ENCODE measurements at places on chromosomes 16 and 17. TPM values are rescaled to one million over a fixed set of nuclear protein-coding genes. Genes with fewer than 3 reads are reported as not detected.

- DNase-seq = peak; percentile 81
These were observed 527 bp downstream of the SIAH1 start for GRCh38 chr16:48384520-48385252.

DNA sequence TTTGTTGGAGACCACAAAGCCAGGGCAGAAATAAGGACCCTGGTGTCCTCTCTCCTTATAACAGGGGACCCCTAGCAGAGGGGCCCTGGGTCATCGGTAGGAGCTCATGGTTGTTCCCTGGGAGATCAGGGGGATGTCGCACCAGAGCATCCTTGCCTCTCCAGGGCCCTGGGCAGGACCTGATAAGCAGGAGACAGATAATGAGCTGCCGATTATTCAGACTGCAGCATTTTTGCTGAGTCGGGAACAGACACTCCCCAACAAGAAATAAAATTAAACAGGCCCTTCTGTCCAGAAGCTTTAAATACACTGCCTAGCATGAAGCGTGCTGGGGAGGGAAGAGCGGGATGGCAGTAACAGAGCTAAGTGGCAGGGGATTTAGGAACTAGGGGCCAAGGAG lies 15.4 kb upstream of the GFAP start:
- DNase-seq = no peak

GRCh38 chr17:78683408-78683961 lies 98.6 kb downstream of the CYTH1 start:
- DNase-seq = no peak

DNA sequence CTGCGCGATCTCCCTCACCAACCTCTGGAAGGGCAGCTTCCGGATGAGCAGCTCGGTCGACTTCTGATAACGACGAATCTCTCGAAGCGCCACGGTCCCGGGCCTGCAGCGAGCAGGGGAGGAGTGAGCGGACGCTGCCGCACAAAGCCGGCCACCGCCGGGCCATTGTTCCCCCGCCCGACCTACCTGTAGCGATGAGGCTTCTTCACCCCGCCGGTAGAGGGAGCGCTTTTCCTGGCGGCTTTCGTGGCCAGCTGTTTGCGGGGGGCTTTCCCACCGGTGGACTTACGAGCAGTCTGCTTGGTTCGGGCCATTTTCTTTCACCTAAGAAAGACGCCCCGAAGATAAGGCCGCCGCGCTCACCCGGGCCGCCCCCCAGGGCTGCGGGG lies 5.8 kb upstream of the UNK start:
- peak; percentile 68 for DNase-seq

DNA sequence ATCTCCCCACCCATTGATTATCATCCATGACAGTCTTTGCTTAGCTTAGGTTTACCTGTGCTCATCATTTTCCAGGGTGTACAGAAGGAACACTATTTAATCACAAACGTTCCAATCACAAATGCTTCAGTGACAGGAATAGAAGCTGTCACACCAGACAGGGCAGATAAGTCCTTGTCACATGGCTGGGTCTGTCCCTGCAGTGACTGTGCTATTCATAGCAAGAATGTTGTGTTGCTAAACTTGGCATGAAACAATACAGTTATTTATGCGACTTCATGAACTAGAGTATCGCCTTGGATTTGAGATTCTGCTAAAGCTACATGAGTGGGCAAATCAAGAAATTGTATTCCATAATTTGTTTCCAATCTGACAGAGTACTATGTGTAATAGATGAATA lies 108.4 kb downstream of the CDH13 start:
- no peak for DNase-seq

- DNase-seq = no peak
These were observed 17.0 kb downstream of the MYL4 start for GRCh38 chr17:47225911-47226688.

- no peak for DNase-seq
These were observed 4.3 kb upstream of the RANGRF start for GRCh38 chr17:8284126-8284525.

GRCh38 chr16:66154801-66155200 lies 211.7 kb upstream of the CDH5 start:
- DNase-seq = peak; percentile 28

GRCh38 chr16:83420206-83420760 lies 387.5 kb upstream of the HSBP1 start:
- DNase-seq = peak; percentile 71

DNA sequence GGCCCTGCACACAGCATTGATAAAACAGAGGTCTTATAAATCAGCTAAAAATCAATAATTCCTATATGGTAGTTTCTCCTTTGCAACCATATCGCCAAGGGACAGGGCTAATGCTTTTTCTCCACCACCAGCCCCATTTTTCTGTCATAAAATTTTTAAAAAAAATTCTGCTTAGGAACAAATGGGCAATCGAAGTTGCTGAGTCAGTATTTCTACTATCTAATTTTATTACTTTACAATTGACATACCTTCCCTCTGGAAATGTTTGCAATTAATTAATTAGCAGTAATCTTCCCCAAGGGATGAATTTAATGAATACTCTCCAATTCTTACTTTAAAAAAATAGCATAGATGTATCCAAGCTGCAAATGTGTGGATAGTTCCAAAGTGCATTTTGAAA lies 1.7 kb upstream of the IRX6 start:
- no peak for DNase-seq

DNA sequence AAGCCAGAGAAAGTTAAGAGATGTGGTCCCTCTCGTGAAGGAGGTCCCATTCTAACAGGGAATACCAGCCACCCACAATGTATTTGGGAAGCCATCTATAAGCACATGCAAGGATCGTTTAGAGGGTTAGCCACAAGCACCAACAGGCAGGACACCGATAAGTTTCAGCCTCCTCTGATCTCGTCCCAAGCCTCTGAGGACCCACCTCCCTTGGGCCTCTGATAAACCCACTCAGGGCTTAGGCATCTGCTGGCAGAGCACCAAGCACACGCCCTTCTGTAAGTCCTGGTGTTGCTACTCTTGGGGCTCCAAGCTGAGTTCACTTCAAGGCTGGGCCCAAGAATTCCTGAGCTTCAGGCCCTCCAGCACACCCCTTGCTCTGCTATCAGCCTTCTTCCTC lies 5.4 kb upstream of the PNPO start:
- no peak for DNase-seq

DNA sequence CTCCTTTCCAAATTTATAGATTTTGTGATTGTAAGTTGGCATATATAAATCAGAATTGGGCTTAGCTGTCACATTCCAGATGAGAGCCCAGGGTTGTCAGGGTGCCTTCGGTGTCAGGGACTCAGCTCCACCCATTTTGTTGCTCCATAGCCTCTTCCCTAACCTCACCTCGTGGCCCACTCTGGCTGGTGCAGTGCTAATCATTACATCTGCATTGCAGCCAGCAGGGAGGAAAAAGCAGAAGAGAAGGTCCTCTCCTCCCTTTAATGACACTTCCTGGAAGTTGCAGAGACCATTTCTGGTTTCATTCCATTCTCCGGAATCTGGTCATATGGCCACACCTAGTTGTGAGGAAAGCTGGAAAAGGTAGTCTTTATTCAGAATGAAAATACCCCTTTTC lies 113.3 kb downstream of the CCT6B start:
- no peak for DNase-seq

DNA sequence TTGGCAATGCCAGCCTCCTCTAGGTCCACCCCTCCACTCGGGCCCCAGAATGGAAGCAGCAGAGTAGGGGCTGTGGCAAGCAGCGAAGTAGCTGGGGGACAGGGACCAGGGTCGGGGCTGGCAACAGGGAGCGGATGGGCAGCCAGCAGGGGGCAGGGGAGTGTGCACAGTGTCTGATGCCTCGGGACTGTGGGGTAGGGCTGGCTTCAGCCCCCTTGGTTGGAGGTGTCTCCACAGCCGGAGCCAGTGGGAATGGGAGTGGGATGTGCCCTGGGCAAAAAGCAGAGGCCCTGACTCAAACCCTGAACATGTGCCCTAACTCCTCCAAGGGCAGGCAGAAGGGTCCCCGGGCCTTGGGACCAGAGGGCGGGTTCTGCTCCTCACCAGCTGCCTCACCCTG lies 18.5 kb upstream of the ARHGAP27 start:
- no peak for DNase-seq

GRCh38 chr16:71626018-71626857 lies at the start of gene MARVELD3:
Gene MARVELD3 (plus strand): TSS chr16:71626184. CDS start chr16:71626230, 46 bp downstream.
- DNase-seq = peak; percentile 92

GRCh38 chr16:64416216-64417005 lies 705.5 kb downstream of the CDH11 start:
- no peak for DNase-seq

GRCh38 chr17:10089196-10089804 lies 109.1 kb downstream of the GAS7 start:
- no peak for DNase-seq

- DNase-seq = no peak
These were observed 26.0 kb downstream of the CACNG3 start for GRCh38 chr16:24282141-24282540.

- DNase-seq = no peak
These were observed 19.0 kb downstream of the USP32 start for GRCh38 chr17:60372790-60373483.

DNA sequence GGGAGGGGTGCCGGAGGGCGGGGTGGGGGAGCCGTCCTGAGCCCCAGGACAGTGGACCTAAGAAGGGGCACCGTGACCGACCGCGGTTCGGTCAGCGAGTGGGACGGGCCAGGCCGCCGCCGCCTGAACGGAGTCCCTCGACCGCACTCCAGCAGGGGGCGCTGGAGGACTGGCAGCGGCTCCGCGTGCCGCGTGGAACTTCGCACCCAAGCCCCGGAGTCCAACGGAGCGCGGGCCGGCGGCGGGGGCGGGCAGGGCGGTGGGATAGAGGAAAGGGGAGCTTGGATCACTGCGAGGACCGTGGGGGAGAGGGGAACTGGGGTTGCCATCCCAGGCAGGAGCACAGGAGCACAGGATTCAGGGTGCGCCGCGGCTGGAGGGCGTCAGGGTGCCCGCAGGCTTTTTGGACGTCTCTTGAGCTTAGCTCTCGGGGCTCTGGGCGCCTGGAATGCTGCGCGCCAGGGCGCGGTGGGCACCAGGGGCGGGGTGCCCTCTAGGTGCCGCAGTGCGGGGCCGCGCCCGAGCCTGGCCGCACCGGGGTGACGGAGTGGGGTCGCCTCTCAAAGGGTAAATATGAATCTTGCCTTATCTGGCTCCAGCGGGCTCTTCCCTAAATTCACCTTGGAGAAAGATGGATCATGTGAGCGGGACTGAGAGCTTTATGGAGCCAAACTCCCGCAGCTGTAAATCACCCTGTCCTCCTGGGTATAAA lies 379 bp upstream of the OTOP2 start:
- peak; percentile 81 for DNase-seq

DNA sequence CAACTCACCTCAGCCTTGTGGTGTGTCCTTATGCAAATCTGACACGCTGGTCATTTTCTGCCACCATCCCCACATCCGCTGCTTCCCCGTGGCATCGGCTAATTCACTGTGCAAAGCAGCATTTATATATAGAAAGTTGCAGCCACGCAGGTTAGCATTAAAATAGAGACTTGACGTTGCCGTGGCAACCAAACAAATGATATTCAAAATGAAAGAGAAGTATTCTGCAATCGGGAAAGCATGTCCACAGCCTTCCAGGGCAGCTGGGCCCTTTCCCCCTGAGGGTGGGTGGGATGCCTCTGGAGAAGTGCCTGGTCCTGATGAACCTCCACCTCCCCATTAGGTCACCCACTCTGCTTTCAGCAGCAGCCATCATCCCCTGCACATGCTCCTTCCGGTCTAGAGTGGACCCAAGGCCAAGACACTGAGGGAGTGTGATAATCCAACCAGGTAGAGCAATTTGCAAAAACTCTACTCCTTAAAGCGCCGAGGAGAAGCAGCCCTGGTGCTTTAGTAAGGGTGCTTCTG lies 138.7 kb downstream of the GAS7 start:
- DNase-seq = peak; percentile 39

GRCh38 chr16:71474864-71475263 lies 12.8 kb upstream of the ZNF23 start:
- DNase-seq = no peak

- DNase-seq = no peak
These were observed 11.6 kb upstream of the DRC7 start for GRCh38 chr16:57682809-57683635.

GRCh38 chr17:55368706-55369105 lies 52.9 kb downstream of the MMD start:
- DNase-seq = no peak

- DNase-seq = no peak
These were observed 4.9 kb downstream of the OR4D1 start for GRCh38 chr17:58153046-58153445.

GRCh38 chr17:81317961-81318605 lies 23.0 kb upstream of the SLC38A10 start:
- no peak for DNase-seq

GRCh38 chr17:76966486-76967181 lies 98.4 kb downstream of the MGAT5B start:
- no peak for DNase-seq

DNA sequence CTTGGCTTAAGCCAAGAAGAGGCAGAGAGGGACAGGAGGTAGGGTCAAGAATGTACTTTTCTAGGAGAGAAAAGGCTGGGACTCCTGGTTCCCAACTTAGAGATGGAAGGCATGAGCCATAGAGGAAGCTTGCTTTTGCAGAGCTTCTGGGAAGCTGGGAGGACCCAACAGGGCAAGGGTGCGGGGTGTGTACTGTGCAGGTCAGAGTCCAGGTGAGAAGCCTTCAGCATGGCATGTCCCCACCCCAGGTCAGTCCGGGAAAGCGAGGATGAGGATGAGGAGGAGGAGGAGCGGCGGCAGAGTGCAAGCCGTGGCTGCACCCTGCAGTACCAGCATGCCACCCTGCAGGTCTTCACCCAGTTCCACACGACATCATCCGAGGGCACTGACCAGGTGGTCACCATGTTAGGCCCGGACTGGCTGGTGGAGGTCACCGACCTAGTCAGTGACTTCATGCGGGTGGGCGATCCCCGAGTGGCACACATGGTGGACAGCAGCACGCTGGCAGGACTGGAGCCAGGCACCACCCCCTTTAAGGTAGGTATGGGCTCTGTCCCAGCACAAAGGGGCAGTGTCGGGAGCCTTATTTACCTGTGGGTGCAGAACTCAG lies 55.3 kb downstream of the TMEM132E start:
- DNase-seq = no peak

Gene GDPD3
- total RNA-seq = 0.67 TPM

Gene PAM16
- total RNA-seq = 35.0 TPM

Gene SCN4A
- total RNA-seq = under 0.01 TPM

Gene GP1BA
- not detected for total RNA-seq

Gene HBQ1
- total RNA-seq = not detected

Gene SLC16A11
- 0.93 TPM for total RNA-seq

Gene MTHFSD
- total RNA-seq = 21.5 TPM

Gene CEMP1
- total RNA-seq = not detected

Gene C17orf107
- total RNA-seq = 9.1 TPM

Gene VMO1
- 0.33 TPM for total RNA-seq

Gene WFIKKN1
- total RNA-seq = 0.43 TPM

Gene FBXO39
- not detected for total RNA-seq

Gene WIPF2
- total RNA-seq = 12.6 TPM

Gene TBX6
- 0.60 TPM for total RNA-seq

Gene CCDC200
- total RNA-seq = not detected

Gene BAIAP2
- 27.1 TPM for total RNA-seq

Gene SLC12A3
- not detected for total RNA-seq

Data from hepatocyte (in vitro differentiated cells).